ENCODE measurements at places on chromosomes 4 and X.

GRCh38 chr4:108693211-108693610 lies 42.8 kb downstream of the OSTC start:
- no peak for DNase-seq

DNA sequence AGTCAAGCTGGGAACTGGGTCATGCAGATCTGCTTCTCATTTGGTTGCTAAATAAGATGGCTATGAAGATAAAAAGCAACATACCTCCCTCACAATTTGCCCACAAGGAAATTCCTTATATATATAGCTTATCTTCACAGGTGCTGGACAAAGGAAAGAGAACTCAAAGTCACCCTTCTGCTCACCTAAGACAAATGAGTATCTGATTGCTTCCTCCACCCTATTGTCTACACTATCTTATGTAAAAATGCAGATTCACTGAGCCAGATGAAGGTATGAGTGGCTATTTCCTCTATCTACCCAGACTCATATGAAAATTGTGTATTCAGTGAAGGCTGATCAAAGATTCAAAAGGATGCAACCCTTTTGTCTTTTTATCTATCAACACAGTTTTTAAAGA lies 50.8 kb downstream of the CHM start:
- no peak for DNase-seq

- peak; percentile 36 for DNase-seq
These were observed 78.0 kb upstream of the BCOR start for GRCh38 chrX:40175511-40176350.

- DNase-seq: peak; percentile 26
These were observed 1.9 kb downstream of the DHRSX start for GRCh38 chrX:2498781-2499302.

DNA sequence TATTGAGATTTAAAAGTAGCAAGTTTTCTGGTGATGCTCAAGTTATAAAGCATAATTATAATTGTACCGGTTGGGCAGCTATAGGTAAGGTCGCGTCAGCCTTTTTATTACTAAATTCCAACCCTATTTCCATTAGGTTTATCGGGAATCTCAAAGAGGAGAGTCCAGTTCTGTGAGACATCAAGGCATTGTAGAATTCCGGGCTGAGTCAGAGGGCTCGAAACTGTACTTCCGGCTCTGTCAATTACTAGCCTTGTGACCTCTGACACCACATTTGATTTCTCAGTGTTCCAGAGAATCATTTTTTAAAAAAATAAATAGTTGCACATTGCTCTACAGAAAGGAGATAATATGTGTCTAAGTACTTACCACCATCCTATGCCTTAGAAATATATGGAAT lies 4.3 kb downstream of the IL1RAPL1 start:
- DNase-seq: no peak

- DNase-seq: no peak
These were observed 132.1 kb upstream of the CXCL13 start for GRCh38 chr4:77473509-77473908.

GRCh38 chr4:132169660-132170059 lies 979.4 kb upstream of the PCDH10 start:
- no peak for DNase-seq

- DNase-seq: no peak
These were observed 258.8 kb upstream of the GNPDA2 start for GRCh38 chr4:44985152-44985551.

- no peak for DNase-seq
These were observed 494.3 kb downstream of the IL15 start for GRCh38 chr4:142130666-142131065.

- DNase-seq: no peak
These were observed 191.4 kb downstream of the NDST4 start for GRCh38 chr4:114921790-114922591.

GRCh38 chr4:107600436-107600835 lies 119.6 kb downstream of the PAPSS1 start:
- no peak for DNase-seq

DNA sequence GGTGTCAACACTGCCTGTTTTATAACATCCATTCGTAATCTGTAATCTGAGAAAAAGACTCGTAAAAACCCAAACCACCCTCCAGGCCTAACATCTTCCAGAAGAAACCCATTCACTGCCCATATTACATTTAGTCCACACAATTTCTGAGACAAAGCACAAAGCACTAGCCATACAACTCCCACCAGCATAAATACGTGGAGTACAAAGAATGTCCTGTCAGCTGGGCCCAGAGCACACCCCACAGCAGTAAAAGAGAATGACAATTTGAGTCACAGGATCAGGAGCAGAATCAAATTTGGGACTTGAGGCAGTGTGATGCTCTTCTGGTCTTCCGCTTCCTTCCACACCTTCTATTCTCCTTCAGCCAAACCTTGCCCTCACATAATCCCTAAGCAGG lies 6.8 kb downstream of the MECP2 start:
- DNase-seq: no peak

DNA sequence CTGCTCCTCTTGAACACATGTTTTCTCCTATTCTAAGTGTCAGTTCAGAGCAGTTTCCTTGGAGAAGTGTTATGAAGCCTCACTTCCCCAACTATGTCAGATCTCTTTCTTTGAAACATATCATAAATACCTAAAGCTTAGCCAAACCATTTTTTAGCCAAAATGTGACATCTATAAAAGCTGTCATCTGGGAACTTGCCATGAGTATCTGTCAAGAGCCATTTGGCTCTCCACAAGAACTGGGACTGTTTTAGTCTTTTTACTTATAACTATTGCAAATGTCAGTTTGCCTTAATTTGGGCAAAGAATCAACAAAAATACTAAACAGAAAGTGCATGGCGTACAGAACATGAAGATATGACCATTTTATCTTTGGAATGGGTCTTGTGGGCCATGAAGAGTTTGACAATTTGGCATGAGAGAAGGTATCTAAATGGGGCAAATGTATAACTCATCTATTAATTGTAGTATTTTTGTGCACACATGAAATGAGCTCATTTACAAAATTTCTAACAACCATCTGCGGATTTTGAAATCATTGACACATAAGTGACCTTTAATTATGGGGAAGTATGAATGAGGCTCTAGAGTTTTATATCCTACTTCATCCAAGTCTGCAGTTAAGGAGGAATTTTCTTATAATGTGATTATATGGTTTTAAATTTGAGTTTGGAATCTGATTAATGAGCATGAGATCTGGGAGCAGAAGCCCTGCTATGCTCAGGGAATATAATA lies 129.1 kb upstream of the PACRGL start:
- DNase-seq: peak; percentile 61

DNA sequence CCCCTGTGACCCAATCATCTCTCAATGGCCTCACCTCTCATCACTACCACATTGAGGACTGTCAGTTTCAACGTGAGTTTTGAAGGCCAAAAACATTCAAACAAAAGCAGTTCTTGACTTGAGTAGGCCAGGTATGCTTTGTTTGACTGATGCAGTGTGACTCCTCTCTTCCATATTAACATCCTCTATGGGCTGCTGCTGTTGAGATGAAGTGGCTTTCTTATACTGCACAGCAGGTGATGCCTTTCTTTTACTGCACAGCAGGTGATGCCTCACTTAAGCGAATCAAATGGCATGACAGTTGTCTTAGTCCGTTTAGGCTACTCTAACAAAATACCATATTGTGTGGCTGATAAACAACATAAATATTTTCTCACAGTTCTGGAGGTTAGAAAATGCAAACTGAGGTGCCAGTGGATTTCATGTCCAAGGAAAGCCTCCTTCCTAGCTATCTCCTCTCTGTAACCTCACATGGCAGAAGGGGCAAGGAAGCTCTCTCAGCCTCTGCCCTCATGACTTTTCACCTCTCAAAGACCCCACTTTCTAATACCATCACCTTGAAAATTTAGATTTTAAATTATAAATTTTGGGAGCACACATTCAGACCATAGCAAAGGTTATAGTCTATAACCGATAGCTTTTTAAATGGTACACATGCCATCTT lies 2267.9 kb upstream of the AGA start:
- no peak for DNase-seq

GRCh38 chr4:36039026-36039425 lies 205.3 kb downstream of the ARAP2 start:
- DNase-seq: no peak

- no peak for DNase-seq
These were observed 1.2 kb upstream of the FSTL5 start for GRCh38 chr4:162164906-162165510.

- DNase-seq: no peak
These were observed 3.4 kb downstream of the UGT2B17 start for GRCh38 chr4:68572653-68573170.

- DNase-seq: no peak
These were observed 62.6 kb downstream of the COQ2 start for GRCh38 chr4:83221897-83222441.

DNA sequence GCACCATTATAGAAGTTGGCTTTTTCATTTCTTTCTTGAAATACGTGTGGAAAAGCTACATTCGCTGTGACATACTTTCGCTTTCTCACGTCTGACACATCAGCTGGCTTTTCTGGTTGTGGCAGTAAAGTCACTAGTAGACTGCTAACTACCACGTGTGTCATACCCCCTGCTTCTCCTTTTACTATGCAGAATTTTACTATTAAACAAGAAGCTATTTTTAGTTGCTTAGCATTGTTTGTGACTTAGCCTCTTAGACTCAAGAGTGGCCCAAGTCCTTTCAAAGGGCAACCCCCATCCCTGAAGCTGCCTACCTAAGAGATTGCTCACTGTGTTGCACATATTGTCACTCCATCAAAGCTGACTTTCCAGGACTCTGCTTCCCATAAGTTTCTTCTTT lies 2.1 kb upstream of the IL2 start:
- DNase-seq: peak; percentile 77

- no peak for DNase-seq
These were observed 64.6 kb upstream of the PPP3CA start for GRCh38 chr4:101411926-101412325.

- DNase-seq: no peak
These were observed 260.4 kb downstream of the SMARCA1 start for GRCh38 chrX:129262912-129263311.

- no peak for DNase-seq
These were observed 58.7 kb downstream of the ZFYVE28 start for GRCh38 chr4:2359591-2360395.

DNA sequence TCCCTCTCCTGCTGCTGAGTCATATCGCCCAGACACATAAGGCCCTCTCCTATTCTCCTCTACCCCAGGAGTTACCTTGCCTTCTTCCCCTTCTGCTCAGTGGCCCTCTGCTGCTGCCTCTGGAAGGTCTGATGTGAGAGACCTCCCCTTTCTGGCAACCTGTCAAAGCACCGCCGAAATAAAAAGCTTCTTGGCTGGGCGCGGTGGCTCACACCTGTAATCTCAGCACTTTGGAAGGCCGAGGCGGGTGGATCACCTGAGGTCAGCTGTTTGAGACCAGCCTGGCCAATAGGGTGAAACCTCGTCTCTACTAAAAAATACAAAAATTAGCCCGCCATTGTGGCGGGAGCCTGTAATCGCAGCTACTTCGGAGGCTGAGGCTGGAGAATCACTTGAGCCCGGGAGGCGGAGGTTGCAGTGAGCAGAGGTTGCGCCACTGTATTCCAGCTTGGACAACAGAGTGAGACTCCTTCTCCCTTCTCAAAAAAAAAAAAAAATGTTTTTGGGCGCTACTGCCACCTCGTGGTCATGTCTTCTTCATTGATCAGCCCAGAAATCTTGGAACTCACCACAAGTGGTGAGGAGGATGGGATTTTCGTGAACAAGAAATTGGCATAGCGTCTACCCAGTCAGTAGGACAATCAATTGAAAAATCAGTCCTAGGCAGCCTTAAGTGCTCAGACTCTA lies 8.6 kb upstream of the ZXDA start:
- DNase-seq: peak; percentile 51

GRCh38 chr4:101693842-101694398 lies 96.6 kb upstream of the BANK1 start:
- DNase-seq: no peak

DNA sequence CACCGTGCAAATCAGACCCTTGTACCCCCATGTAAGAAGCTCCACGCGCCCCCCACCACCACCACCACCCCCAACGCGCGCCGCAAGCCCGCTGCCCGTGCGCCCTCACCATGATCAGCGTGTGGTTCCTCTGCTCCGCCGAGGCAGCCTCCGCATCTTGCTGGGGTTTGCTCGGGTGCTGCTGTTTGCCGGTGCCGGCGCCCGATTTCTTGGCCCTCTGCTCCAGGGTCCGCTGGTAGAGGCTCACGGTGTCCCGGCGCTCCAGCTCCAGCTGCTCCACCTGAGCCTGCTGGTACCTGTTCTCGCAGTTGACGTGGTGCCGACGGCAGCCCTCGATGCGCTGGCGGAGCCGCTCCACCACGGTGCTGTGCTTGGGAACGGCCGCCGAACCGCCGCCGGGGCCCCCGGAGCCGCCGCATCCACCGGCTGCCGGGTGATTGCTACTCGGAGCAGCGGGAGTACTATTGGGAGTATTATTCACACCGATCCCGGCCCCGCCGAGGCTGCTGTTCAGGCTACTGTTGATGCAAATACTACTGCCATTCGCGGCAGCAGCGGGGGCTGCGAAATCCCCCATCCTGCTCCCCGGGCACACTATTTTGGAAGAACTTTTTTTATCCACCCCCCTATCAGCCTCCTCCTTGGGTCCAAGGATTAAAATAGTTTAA lies 1.1 kb downstream of the MAML3 start:
- no peak for DNase-seq

DNA sequence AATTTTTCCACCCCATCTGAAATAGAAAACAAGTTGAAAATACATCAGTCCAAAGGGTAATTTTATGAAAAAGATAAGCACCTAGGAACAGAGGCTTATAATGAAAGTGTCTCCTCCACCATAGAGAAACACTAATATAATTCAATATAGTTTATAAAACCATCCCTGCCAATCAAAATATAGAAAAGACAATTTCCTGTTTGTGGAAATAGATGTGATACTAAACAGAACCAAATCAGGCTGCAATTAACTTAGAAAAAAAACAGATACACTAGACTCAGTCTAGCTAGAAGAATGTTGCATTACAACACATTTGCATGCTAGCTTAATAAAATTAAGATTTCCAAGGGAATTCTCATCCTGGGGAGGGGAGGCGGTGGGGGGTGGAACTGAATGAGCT lies 68.2 kb downstream of the ENOX2 start:
- DNase-seq: no peak

DNA sequence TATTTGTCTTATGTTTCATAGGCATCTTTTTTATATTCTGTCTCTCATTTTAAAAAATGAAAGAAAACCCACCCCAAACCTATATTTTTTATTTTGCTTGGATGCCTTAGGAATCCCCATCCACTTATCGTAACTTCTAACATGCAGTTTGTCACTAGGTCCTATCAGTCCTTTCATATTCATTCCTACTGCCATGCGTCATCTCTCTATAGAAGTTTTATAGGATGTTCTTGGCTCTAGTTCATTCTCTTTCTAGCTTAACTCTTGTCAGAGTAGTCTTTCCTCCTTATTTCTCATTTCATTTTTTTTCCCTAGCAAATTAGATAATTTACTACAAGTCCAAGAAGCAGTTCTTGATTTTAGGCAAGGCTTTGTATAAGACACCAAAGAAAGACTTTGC lies 92.7 kb downstream of the LARP1B start:
- no peak for DNase-seq

GRCh38 chr4:24477919-24478318 lies 106.4 kb downstream of the DHX15 start:
- no peak for DNase-seq

- peak; percentile 63 for DNase-seq
These were observed 11.1 kb upstream of the FAM3A start for GRCh38 chrX:154526901-154527675.

GRCh38 chr4:132797856-132798255 lies 351.2 kb upstream of the PCDH10 start:
- DNase-seq: no peak

- peak; percentile 38 for DNase-seq
These were observed 509.6 kb upstream of the DIPK2B start for GRCh38 chrX:45710081-45710801.

GRCh38 chrX:69255441-69256290 lies 90.4 kb upstream of the PJA1 start:
- DNase-seq: no peak

GRCh38 chr4:118113220-118113619 lies 78.9 kb downstream of the NDST3 start:
- peak; percentile 32 for DNase-seq

All from inflammatory macrophage treated with lipopolysaccharide for 4 hours (primary cell).